ENCODE measurements at places on chromosomes 13 and 19.

GRCh38 chr19:16417660-16418596 is 53.8 kb downstream of the EPS15L1 start:
- peak; percentile 47 for DNase-seq

GRCh38 chr19:12757544-12758274 is 6.1 kb downstream of the BEST2 start:
- DNase-seq: peak; percentile 74

DNA sequence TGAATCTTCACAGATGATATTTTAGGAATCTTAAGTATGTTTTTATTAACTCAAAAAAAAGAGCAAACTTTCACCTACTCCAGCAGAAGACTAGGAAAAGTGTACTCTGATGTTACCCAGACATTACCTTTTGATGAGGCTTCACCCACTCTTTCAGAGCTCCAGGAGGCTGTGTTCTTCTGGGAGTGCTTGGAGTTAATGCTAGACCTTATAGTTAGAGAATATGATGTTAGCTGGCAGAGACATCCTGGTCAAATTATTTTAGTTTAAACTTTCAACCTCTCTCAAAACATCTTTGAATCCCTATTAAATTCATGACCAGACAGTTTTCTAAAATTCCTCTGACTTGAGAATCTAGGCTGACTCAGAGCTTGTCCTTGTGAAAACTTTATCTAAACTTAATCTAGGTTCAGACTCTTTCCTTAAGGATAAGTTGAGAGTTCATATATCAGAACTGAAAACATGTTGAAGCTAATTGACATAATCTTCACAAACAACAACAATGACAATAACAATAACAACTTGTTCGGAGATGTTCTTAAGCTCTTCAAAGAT is 82.8 kb downstream of the ITGBL1 start:
- DNase-seq: no peak

GRCh38 chr13:34578471-34578870 is 363.6 kb upstream of the NBEA start:
- DNase-seq: no peak

- DNase-seq: no peak
Observed at GRCh38 chr13:20696073-20696472, 7.4 kb upstream of the IL17D start.
